NCI-H2029 treated with DMSO at 0.1 percent for 48 hours (cell line): ENCODE measurements at places on chromosomes 12 and 14.

DNA sequence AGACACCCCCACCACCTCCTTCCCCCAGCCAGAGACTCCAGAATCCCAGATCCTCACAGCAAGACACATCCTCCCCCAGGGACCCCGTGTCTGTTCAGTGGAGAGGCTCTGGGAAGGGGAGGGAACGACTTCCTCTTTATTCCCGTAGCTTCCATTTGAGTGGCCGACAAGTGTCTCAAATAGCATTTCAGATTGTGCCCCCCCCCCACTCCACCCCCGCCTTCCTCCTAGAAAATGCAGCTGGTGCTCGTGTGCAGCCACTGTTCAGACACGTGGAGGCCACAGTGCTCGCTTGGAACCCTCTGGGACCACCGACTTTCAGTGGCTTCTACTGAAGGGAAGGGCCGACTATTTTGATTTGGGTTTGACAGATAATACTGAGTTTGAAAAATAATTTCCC is 14.3 kb downstream of the PPP2R5C start:
- DNase-seq: no peak

GRCh38 chr12:108839890-108840230 is 17.5 kb downstream of the SSH1 start:
- DNase-seq: no peak

GRCh38 chr12:41287500-41288141 is 99.5 kb downstream of the PDZRN4 start:
- no peak for DNase-seq

GRCh38 chr12:62995097-62995496 is 60.1 kb upstream of the PPM1H start:
- peak; percentile 65 for DNase-seq

DNA sequence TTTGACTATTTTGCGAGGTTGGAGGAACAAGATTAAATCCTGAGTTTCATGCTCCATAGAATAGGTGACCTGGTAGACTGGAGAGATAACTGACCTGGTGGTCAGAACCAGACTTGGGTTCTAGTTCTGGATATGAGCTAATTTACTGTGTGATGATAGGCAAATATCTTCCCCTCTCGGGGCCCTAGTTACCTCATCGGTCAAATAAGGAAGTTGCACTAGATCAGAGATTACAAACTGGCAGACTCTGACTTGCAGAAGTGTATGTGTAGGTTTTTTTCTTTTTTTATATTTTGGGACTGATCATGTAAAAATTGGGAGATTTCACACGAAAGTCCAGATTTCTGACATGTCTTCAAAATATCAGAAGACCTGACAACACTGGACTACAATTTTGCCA is 37.0 kb downstream of the RPH3A start:
- DNase-seq: no peak
